ENCODE measurements at places on chromosomes 7 and 10.

- DNase-seq, result no peak
Measured at GRCh38 chr7:46318276-46318675, 397.2 kb upstream of the IGFBP3 start.

- no peak for DNase-seq
Measured at GRCh38 chr7:114972567-114972966, 50.7 kb downstream of the MDFIC start.

DNA sequence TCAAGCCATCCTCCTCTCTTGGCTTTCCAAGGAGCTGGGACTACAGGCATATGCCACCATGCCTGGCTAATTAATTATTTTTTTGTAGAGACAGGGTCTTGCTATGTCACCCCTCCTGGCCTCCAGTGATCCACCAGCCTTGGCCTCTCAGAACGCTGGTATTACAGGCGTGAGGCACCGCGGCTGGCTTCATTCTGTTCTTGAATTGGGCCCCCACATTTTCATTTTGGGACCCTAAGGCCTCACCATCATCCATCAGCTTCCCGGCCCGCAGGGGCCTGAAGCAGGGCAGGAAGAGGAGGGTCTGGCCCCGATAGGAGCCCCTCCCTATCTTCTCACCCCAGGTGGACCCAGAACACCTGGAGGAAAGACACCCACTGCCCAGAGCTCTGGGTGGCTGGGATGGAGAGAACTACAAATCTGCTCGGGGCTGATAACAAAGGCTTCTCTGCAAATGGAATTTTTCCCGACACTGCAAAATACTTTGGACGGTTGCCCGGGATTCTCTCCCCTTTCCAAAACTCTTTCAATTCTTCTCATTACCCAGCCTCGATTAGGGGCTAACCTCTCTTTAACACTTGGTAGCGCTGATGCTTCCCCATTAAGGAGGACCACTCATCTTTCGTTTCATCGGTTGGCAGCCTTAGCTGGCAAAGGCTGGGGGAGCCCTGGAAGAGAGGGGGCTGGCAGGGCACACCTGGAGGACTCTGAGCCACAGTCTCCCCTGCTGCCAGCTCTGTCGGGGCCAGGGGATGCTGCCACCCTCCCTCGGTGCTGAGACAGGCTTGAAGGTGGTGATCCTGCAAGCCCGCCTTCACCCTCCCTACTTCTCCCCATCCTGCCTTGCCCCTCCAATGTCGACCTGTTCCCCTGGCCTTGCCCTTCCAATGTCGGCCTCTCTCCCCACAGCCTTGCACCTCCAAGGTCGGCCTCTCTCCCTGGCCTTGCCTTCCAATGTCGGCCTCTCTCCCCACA, 81.0 kb upstream of the GNA12 start:
- no peak for DNase-seq

DNA sequence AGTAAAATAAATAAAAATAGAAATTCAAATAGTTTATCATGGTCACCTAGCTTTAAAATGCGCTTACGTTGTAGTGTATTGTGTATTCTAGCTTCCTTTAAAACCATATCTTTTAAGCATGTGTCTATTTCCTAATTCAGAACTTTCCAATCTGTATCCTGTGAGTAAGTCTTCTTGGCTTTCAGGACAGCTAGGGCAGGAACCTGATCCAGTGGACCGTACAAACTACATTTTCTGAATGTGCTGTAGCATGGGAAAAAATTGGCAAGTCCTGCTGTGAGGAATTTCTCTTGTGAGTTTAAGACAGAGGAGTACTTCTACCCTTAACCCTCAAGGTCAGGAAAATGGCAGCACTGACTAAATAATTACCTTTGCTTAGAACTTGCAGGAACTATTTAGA, 12.1 kb downstream of the OPN1SW start:
- DNase-seq, result no peak

DNA sequence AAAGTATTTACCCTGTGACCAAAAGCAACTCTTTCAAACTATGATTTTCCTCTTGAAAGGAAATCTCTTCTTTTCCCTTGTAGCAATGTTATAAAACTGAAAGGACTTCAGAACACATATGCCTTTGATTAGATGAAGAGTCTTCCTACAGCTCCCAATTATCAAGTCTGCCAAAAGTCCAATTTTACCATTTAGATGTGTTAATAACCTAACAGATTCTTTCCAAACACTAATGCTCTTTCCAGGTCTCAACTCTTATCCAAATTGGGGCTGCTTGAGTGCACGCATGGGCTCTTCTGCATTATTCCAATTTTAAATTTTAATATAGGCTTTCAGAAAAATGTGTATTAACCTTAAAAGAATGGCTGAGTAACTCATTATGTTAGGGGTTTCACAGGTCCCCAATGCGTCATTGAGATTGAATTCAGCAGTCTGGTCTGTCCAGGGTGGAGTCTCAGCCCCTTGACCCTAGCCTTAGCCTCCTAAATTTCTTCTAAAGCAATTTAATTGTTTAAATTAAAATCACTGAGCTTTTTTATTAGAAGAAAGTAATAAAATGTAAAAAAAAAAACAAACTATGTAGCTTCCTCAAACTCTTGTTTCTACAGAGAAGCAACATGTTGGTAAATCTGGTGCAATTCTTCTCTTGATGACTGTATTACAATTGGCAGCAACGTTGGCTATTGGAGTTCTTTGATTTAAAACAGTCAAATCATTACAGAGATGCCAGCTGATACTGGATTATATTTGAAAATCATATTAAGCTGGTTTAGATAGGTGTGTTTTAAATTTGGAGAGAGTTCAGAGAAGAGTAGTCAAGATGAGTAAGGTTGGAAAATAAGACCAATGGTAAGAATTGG, 170.4 kb downstream of the DKK1 start:
- no peak for DNase-seq

DNA sequence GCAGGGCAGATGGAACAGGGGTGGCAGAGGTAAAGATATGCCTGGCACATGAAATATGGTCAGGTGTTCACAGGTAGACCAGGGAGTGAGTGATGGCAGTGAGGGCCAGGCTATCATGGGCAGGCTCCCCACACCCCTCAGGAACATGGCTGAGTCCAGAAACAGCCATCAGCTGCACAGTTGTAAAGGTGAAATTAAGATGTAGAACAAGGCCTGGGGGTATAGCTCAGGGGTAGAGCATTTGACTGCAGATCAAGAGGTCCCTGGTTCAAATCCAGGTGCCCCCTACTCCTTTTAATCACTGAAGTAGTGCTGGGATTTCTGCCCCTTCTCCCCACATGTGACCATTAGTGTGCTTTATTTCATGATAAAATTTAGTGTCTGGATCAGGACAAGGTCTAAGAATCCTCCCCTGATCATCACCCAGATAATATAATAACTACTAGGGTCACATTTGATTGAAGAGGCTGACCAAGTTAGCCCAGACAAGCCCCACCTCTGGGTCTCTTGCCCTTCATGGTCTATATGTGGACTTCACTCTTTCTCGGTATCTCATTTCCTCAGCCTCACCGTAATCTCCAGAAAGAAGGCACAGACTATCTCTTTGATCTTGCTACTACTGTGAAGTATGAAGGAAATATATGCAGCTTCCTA, 69.0 kb downstream of the ZNF783 start:
- DNase-seq, result no peak

Measured in HuH-7 (cell line).